ENCODE measurements at places on chromosomes 1 and 21.

DNA sequence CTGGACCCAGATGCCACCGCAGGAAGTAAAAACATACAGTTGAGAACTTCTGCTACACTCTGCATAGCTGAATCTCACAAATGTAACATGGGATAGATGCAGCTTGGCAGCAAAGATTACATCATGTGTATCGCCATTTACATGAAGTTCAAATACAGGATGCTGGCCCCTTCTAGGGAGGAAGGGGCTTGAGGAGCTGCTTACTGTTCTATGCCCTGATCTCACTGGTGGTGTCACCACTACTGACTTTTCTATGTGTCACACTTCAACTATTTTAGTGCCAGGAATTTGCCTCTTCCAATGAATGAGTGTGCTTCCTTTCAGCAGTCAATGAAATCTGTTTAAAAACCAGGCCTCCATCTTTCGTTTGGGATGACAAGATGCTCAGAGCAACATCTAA, 31.1 kb downstream of the MRAP start:
- DNase-seq = no peak

DNA sequence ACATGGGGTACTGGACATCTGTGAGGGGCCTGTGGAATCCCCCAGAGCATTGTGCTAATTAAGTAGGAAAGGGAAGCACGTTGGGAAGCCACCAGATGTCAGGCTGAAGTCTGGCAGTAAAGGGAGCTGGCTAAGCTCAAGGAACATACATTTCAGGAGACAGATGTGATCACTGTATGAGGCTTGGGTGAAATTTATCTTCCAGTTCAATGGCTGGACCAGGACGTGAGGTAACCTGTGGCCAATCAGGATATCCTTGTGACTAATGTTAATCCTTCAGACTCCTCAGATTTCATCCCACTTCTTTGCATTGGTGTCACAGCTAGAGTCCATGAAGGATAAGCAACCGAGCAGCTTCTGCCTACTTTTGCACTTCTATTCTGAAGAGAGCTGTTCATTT, 110.2 kb upstream of the APP start:
- peak; percentile 19 for DNase-seq

- no peak for DNase-seq
Observed at GRCh38 chr1:78006521-78006920, 1.8 kb downstream of the DNAJB4 start.

- no peak for DNase-seq
Observed at GRCh38 chr1:180131510-180131909, 23.2 kb upstream of the QSOX1 start.

Data from ELF-1 (cell line).